ENCODE measurements at places on chromosomes 7 and 10.

- H3K4me1 ChIP-seq, result peaks cover 19% of the 10 kb centered on the region
- peaks cover 2% of the 10 kb centered on the region for H3K36me3 ChIP-seq
- H3K27ac ChIP-seq, result no peak overlapping the region
Measured at GRCh38 chr7:91330191-91330808, 66.1 kb downstream of the FZD1 start.

- no peak overlapping the region for H3K27ac ChIP-seq
- H3K27me3 ChIP-seq, result no peaks in the 10 kb centered on the region
- H3K36me3 ChIP-seq, result no peaks in the 10 kb centered on the region
- no peaks in the 10 kb centered on the region for H3K4me1 ChIP-seq
- no peak overlapping the region for H3K4me3 ChIP-seq
- no peak for DNase-seq
Measured at GRCh38 chr7:112056409-112056808, 149.8 kb downstream of the DOCK4 start.

- DNase-seq, result no peak
- no peaks in the 10 kb centered on the region for H3K4me1 ChIP-seq
- no peak overlapping the region for H3K4me3 ChIP-seq
- H3K27me3 ChIP-seq, result no peaks in the 10 kb centered on the region
Measured at GRCh38 chr10:51937308-51938140, 238.1 kb upstream of the CSTF2T start.

GRCh38 chr10:116043861-116044260, 229.1 kb downstream of the GFRA1 start:
- H3K36me3 ChIP-seq, result no peaks in the 10 kb centered on the region
- no peaks in the 10 kb centered on the region for H3K4me1 ChIP-seq
- H3K27me3 ChIP-seq, result no peaks in the 10 kb centered on the region

DNA sequence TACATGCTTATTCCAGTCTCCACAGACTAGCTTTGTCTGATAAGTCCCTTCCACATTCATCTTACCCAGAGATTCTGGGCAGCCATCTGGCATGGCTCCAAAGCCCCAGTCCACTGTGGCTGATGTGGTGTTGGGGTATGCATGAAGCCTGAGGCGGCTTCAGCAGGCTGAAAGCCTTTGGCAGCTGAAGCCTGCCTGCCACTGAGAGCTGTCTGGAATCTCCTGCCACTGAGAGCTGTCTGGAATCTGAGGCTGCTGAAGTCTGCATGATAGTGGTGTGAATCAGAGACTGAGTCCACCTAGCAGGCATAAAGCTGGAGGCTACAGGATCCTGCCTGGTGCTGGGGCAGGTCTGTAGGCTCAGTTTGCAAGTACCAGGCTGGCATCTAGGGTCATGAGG, 87.1 kb downstream of the DYNC1I1 start:
- H3K36me3 ChIP-seq, result no peaks in the 10 kb centered on the region
- H3K4me3 ChIP-seq, result no peak overlapping the region
- peaks cover 5% of the 10 kb centered on the region for H3K27me3 ChIP-seq
- no peak overlapping the region for H3K27ac ChIP-seq
- no peak for DNase-seq
- no peaks in the 10 kb centered on the region for H3K4me1 ChIP-seq

DNA sequence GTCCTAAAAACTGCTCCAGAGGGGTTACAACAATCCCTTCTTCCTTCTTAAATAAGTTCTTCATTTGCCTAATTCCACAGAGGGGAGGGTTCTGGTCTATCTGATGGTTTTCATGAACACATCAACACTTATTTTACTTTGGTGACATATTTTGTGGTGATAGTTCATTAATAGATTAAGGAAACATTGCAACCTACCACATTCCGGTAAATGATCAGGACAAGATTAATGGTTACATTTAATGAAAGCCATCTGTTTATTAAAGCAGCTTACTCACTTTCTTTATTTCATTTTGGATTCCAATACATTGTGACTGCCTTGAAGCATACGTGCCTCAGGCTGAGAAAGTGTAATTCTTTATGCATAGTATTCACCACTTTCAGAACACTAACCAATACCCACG, 101.0 kb downstream of the SKIDA1 start:
- no peaks in the 10 kb centered on the region for H3K36me3 ChIP-seq
- H3K27me3 ChIP-seq, result peaks cover 3% of the 10 kb centered on the region
- H3K4me1 ChIP-seq, result no peaks in the 10 kb centered on the region
- H3K27ac ChIP-seq, result no peak overlapping the region
- DNase-seq, result no peak

DNA sequence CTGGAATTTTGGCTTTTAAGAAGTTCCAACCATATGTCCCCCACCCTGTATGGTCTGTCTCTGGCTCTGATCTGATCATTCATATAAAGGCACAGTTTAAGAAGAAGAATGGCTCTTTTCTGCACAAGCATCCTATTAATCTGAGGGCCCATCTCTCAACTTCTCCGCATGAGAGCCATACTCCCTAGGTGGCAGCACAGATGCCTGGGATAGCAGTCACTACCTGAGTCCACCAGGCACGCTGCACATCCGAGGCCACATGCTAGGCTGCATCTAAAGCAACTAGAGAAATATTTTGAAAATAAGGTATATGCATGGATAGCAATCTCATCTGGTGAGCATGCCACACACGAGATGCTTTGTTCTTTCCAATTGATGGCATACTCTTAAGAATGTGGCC, 565.5 kb downstream of the PARD3 start:
- H3K4me1 ChIP-seq, result no peaks in the 10 kb centered on the region
- DNase-seq, result no peak
- no peak overlapping the region for H3K4me3 ChIP-seq
- no peaks in the 10 kb centered on the region for H3K27me3 ChIP-seq

- H3K4me1 ChIP-seq, result peaks cover 10% of the 10 kb centered on the region
- H3K36me3 ChIP-seq, result no peaks in the 10 kb centered on the region
- H3K4me3 ChIP-seq, result no peak overlapping the region
- peaks cover 7% of the 10 kb centered on the region for H3K27me3 ChIP-seq
- DNase-seq, result no peak
Measured at GRCh38 chr10:84135836-84136235, 3.5 kb upstream of the GHITM start.

DNA sequence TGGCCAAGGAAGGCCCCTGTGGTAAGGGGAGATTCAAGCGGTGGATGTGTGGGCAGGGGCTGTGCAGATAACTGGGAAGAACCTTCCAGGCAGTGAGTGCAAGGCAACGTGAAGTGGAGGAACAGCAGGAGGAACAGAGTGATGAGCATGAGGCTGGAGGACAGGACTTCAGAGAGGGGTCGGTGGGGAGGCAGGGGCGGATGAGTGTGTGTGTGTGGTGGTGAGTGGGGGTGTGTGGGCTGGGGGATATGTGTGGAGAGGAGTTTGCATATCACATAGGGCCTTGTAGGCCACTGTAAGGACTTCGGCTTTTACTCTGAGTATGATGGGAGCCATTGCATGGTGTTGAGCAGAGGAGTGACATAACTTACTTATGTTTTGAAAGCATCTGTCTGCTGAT, 73.8 kb downstream of the SYPL1 start:
- peaks cover 2% of the 10 kb centered on the region for H3K27me3 ChIP-seq
- H3K36me3 ChIP-seq, result no peaks in the 10 kb centered on the region
- H3K4me3 ChIP-seq, result no peak overlapping the region
- no peak for DNase-seq

- no peak within 1 kb of the TSS for H3K27ac ChIP-seq
- peaks cover 7% of the 10 kb centered on the region for H3K4me1 ChIP-seq
- peak within 1 kb of the TSS; percentile 82 for H3K4me3 ChIP-seq
- H3K27me3 ChIP-seq, result no peaks in the 10 kb centered on the region
- DNase-seq, result peak; percentile 28
- H3K36me3 ChIP-seq, result no peaks in the 10 kb centered on the region
Measured at GRCh38 chr7:139035586-139036353, at the start of gene ZC3HAV1L. Gene ZC3HAV1L, minus strand, starts transcription at chr7:139036042. Its CDS starts 25 bp downstream, at chr7:139036017.

GRCh38 chr10:133528296-133528844, 1.2 kb downstream of the CYP2E1 start:
- DNase-seq, result no peak
- H3K36me3 ChIP-seq, result no peaks in the 10 kb centered on the region
- H3K4me3 ChIP-seq, result no peak overlapping the region
- no peak overlapping the region for H3K27ac ChIP-seq
- peaks cover 35% of the 10 kb centered on the region for H3K27me3 ChIP-seq

- H3K36me3 ChIP-seq, result no peaks in the 10 kb centered on the region
- no peaks in the 10 kb centered on the region for H3K4me1 ChIP-seq
- no peak overlapping the region for H3K4me3 ChIP-seq
Measured at GRCh38 chr10:97057491-97058235, 128.1 kb downstream of the SLIT1 start.

GRCh38 chr7:29754874-29755490, 51.3 kb upstream of the WIPF3 start:
- peaks cover 8% of the 10 kb centered on the region for H3K27me3 ChIP-seq
- DNase-seq, result no peak
- no peaks in the 10 kb centered on the region for H3K36me3 ChIP-seq
- H3K4me3 ChIP-seq, result no peak overlapping the region
- no peak overlapping the region for H3K27ac ChIP-seq
